ENCODE measurements at places on chromosomes 16 and 17.
A peak's percentile ranks its signal among the peaks of the same experiment; 100 is the strongest.

- no peak for DNase-seq
Measured at GRCh38 chr17:11625878-11626277, 27.6 kb downstream of the DNAH9 start.

DNA sequence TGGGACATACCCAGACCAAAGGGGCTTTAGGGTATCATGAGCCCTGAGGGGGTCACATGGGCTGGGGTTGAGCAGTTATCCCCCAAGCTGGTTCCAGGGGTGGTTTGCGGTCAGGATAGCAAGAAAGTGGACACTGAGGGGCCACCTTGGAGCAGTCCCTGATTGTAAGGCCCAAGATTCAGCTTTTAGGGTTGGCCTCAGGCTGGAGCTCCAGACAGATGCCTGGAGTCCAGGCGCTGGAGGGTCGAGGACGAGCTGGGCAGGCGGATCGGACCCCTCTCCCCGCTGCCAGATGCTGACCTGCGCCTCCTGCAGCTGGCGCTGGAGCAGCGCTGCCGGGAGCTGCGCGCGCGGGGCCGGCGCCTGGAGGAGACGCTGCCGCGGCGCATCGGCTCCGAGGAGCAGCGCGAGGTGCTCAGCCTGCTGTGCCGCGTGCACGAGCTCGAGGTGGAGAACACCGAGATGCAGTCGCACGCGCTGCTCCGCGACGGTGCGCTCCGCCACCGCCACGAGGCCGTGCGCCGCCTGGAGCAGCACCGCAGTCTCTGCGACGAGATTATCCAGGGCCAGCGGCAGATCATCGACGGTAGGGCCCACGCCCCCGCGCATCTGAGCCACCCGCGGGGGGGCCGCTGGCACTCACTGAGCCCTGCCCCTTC is 10.0 kb downstream of the BTBD17 start:
- no peak for DNase-seq

DNA sequence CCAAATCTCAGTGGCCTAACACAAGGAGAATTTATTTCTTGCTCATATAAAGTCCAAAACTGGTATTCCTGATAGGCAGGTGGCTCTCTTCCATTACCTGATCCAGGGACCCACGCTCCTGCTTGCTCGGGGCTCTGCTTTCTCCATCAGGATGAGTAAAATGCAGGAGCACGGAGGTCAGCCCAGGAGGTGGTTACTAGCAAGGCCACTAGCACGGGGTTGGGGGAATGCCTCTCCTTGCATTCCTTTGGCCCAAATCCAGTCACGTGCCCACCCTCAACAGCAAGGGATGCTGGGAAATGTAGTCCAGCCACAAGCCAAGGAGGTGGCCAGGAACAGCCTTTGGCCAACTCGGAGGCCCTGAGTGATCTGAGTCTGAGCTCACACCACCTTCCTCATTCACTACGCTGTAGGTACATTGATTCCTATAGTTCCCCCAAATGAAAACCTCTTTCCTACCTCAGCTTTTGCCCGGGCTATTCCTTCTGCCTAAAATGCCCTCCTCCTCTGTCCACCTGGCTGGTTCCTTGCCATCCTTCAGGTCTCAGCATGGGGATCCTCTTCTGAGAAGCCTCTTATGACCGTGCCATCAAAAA is 38.3 kb upstream of the HAPSTR1 start:
- DNase-seq, result peak; percentile 25

DNA sequence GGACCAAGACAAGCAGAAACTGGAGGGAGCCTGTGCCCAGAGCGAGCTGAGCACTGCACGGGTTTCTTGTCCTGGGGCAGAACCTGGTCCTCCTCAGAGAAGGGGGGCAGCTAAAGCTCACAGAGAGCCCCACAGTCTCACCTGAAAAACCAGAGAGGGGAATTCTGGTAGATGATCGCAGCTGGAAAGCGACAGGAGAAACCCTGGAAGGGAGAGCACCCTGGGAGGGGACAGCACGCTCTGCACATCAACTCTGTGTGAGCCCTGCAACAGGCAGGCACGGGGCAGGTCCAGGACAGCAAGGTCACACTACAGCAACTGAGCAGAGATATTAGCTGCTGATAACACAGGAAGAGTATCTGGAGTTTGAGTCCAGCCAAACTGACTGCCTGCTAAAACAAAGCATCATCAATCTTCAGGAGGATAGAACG is 18.2 kb downstream of the ZCCHC14 start:
- no peak for DNase-seq

DNA sequence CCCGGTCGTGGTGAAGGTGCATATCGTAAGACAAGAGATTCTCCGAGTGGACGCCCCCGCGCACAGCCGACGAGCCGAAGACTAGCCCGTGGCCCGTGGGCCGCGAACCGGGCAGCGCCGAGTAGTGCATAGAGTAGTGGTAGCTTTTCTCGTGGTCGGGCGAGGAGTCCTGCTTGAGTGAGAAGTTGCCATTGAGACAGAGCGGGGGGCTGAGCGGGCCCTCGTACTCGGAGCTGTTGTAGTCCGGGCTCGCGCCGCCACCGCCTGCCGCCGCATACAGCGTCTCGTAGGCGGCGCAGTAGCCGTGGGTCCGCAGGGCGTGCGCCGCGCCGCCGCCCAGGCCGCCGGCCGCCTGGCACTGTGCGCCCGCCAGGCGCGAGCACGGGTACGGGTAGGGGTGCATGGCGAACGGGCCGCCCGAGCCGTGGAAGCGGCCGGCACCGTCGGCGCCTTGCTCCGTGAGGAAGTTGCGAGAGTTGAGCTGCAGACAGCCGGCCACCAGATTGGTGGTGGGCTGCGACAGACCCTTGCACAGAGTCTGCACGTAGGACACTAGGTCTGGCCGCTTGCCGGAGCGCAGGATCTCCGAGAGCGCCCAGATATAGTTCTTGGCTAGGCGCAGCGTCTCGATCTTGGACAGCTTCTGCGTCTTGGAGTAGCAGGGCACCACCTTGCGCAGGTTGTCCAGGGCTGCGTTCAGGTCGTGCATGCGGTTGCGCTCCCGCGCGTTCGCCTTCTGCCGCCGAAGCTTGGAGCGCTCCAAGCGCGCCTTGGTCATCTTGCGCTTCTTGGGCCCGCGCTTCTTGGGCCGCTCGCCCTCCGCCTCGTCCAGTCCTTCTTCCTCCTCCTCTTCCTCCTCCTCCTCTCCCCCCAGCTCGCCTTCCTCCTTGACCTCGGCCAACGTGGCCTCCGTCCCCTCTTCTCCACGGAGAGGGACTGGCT is 2.0 kb downstream of the NEUROD2 start:
- no peak for DNase-seq

Measured in CD4-positive, alpha-beta T cell treated with Interleukin-4 for 1 hour (primary cell).